ENCODE measurements at places on chromosomes 5 and 9. TPM values are rescaled to one million over a fixed set of nuclear protein-coding genes. Genes with fewer than 3 reads are reported as not detected.

DNA sequence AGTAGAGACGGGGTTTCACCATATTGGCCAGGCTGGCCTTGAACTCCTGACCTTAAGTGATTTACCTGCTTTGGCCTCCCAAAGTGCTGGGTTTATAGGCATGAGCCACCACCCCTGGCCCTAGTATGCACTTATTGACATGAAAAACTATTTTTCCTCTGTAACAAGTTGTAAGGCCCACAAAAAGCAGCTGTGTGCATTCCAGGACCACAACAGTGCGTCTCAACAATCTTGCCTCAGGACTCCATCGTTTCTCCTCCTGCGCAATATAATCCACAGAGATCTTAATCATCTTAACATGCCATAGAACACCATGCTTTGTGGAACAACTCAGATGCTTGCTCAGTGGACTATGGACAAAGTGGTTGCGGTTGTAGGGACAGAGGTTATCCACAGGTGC is 10.2 kb downstream of the OR2V1 start:
- no peak for DNase-seq
- no peak overlapping the region for H3K27ac ChIP-seq
- H3K36me3 ChIP-seq = no peaks in the 10 kb centered on the region
- peaks cover 10% of the 10 kb centered on the region for H3K4me1 ChIP-seq
- no peaks in the 10 kb centered on the region for H3K27me3 ChIP-seq

The PCDHAC2 gene
- total RNA-seq = 3.2 TPM

The SLCO6A1 gene
- total RNA-seq = 0.69 TPM

DNA sequence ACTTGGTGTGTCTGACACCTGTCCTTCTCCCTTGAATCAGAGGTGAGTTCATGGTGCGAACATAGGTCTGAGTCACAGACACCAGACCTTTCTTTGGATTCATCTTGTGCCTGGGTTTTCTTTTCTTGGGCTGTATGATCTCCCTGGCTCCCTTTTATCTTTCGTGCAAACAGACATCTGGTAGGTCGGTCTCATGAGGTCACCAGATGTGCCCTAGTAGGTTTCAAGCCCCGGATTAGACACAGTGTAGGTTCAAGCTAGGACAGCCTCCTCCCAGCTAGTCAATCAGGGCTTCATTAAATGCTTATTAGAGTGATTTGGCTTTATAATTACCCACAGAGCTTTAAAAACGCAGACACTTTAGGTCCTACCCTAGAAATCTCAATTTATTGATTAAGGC is 106.0 kb upstream of the MYO10 start:
- no peaks in the 10 kb centered on the region for H3K36me3 ChIP-seq
- no peaks in the 10 kb centered on the region for H3K27me3 ChIP-seq
- H3K27ac ChIP-seq = no peak overlapping the region
- no peak overlapping the region for H3K4me3 ChIP-seq

- no peak for DNase-seq
- H3K36me3 ChIP-seq = no peaks in the 10 kb centered on the region
- peaks cover 3% of the 10 kb centered on the region for H3K27me3 ChIP-seq
- no peaks in the 10 kb centered on the region for H3K4me1 ChIP-seq
- H3K27ac ChIP-seq = no peak overlapping the region
These were observed 462.7 kb downstream of the EBF1 start for GRCh38 chr5:158637039-158637438.

DNA sequence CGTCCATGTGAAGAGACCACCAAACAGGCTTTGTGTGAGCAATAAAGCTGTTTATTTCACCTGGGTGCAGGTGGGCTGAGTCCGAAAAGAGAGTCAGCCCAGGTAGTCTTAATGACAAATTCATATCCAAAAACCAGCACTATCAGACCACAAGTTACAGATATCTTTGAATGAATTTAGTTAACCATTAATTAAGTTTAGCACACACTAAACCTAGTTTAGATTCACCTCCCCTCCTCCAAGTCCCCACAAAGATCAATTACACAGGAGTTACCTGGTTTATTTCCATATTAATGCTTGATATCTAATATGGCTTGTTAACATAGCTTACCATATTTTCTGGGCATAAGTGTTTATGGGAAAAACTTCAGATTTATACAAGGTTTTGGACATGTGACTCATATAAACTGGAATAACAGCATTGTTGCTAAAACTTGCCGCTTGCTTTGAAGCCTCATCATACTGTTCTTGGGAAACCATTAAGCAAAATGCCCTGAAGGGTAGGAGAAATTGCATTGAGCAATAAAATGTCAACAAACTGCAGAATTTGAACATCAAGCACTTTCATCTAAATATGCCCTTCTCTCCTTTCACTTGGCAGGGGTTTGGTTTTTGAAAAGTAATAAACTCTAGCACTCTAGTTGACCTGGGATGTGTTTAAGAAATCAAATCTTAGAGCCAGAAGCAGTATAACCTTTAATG is 166.9 kb downstream of the SNCAIP start:
- no peaks in the 10 kb centered on the region for H3K27me3 ChIP-seq
- no peak overlapping the region for H3K4me3 ChIP-seq
- peak overlapping the region; percentile 35 for H3K27ac ChIP-seq
- DNase-seq = peak; percentile 10
- peaks cover 20% of the 10 kb centered on the region for H3K4me1 ChIP-seq

The CYLC2 gene
- total RNA-seq = not detected

DNA sequence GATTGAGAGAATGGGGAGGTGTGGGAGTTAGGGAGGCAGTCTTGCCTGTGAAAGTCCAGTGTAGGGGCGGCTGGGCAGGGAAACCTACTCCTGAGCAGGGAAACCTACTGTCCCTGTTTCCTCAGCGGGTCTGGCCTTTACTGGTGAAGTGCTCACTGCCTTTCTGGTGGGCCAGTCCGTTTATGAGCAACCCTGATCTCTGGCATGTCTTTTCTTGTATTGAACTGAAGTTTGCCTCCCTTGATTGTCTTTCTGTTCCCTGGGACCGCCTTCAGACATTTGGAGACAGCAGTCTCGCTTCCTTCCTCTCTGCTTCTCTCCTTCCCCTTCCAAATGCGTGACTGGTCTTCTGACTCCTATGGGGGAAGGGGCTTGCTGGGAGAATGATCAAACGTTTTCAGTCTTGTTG is 2.9 kb downstream of the SNX18 start:
- 0 out of 2 replicates have a peak, but pooled peaks cover 2% of the 10 kb centered on the region for H3K4me1 ChIP-seq
- H3K36me3 ChIP-seq = 0 out of 2 replicates have a peak, but pooled peaks cover 10% of the 10 kb centered on the region
- H3K27me3 ChIP-seq = no peaks in the 10 kb centered on the region
- DNase-seq = no peak
- no peak overlapping the region for H3K4me3 ChIP-seq

- H3K27ac ChIP-seq = no peak overlapping the region
- H3K4me3 ChIP-seq = no peak overlapping the region
- no peaks in the 10 kb centered on the region for H3K27me3 ChIP-seq
- H3K4me1 ChIP-seq = no peaks in the 10 kb centered on the region
- H3K36me3 ChIP-seq = no peaks in the 10 kb centered on the region
These were observed 237.0 kb downstream of the PAPPA start for GRCh38 chr9:116390303-116391228.

The GSN gene
- total RNA-seq = 71.3 TPM

DNA sequence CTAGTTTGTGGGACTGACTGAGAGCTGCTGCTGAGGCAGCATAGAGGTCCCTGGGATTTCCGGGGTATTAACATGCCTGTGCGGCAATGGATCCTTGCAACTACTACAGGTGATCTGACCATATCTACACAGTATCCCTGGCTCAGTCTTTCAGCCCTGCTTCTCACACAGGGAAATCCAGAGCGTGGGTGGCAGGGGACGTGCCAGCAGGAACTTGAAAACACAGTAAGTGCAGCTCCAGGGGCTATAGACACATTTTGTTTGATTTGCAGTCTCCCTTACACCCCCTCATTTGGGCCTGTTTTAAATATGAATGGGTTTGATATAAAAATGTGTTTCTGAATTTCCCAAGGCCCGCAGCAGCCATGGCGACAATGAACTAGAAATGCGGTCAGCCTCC is 209.5 kb downstream of the DCP2 start:
- H3K36me3 ChIP-seq = no peaks in the 10 kb centered on the region
- no peak overlapping the region for H3K27ac ChIP-seq
- H3K4me1 ChIP-seq = peaks cover 15% of the 10 kb centered on the region
- H3K27me3 ChIP-seq = no peaks in the 10 kb centered on the region
- no peak for DNase-seq
- H3K4me3 ChIP-seq = no peak overlapping the region

DNA sequence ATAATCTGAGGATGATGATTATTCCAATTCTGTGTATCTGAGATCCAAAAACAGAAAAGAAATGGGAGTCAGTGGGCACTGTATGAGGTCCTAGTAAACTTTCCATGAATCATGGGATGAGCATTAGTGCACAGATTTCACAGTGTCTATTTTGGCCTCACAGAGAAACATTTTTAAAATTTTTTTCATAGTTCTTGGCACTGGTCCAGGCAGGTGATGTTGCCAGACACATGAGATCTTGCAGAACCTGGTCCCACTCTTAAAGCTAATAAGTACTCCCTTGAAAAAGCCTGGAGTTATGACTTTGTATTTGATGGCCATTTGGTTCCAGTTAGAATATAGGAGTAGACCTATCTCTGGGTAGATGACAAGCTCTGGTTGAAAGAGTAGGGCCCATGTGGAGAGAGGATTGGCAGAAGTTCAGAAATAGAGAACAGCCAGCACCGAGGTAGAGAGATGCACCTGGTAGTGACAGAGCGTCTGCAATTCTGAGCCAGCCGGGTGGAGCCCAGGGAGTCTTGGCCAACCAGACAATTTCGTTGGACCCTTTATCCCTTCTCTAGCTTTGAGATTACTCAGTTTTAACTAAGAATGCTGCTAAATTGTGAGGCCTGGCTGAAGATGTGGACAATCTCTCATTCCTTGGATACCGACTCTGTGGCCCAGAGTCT is 6.3 kb upstream of the TNFSF15 start:
- no peaks in the 10 kb centered on the region for H3K36me3 ChIP-seq
- peaks cover 3% of the 10 kb centered on the region for H3K27me3 ChIP-seq
- no peaks in the 10 kb centered on the region for H3K4me1 ChIP-seq
- H3K27ac ChIP-seq = no peak overlapping the region
- no peak overlapping the region for H3K4me3 ChIP-seq
- DNase-seq = no peak

DNA sequence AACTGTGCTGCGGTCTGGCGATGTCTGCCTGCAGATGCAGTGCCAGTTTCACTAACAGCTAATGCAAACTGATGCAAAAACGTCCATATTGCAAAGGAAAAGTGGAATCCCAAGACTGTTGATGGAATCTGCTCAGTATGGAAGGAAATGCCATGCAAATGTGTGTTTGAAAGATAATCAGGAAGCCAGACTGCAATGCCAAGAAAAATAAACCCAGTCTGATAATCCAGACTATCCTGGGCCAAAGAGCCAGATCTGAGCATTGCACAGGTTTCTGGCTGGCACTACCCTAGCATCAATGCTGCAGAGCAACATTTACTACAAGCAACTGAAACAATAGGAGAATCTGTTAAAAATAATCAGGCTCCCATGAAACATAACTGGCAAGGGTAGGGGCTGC is 130.3 kb downstream of the FSTL4 start:
- H3K4me3 ChIP-seq = no peak overlapping the region
- no peak overlapping the region for H3K27ac ChIP-seq
- peaks cover 31% of the 10 kb centered on the region for H3K27me3 ChIP-seq
- no peaks in the 10 kb centered on the region for H3K36me3 ChIP-seq

GRCh38 chr5:100898504-100899346 is 4.4 kb downstream of the ST8SIA4 start:
- H3K27ac ChIP-seq = no peak overlapping the region
- no peaks in the 10 kb centered on the region for H3K4me1 ChIP-seq
- H3K4me3 ChIP-seq = no peak overlapping the region
- H3K27me3 ChIP-seq = no peaks in the 10 kb centered on the region
- no peaks in the 10 kb centered on the region for H3K36me3 ChIP-seq
- no peak for DNase-seq

- no peak overlapping the region for H3K4me3 ChIP-seq
- no peaks in the 10 kb centered on the region for H3K4me1 ChIP-seq
- H3K27ac ChIP-seq = no peak overlapping the region
- no peaks in the 10 kb centered on the region for H3K36me3 ChIP-seq
- DNase-seq = no peak
These were observed 113.0 kb upstream of the GPR151 start for GRCh38 chr5:146628950-146629349.

- H3K27me3 ChIP-seq = no peaks in the 10 kb centered on the region
- no peak overlapping the region for H3K4me3 ChIP-seq
- DNase-seq = peak; percentile 67
- H3K27ac ChIP-seq = peak overlapping the region; percentile 41
These were observed 51.4 kb downstream of the PFDN1 start for GRCh38 chr5:140251527-140251973.

The SLC6A18 gene
- total RNA-seq = not detected

The MLANA gene
- total RNA-seq = not detected

DNA sequence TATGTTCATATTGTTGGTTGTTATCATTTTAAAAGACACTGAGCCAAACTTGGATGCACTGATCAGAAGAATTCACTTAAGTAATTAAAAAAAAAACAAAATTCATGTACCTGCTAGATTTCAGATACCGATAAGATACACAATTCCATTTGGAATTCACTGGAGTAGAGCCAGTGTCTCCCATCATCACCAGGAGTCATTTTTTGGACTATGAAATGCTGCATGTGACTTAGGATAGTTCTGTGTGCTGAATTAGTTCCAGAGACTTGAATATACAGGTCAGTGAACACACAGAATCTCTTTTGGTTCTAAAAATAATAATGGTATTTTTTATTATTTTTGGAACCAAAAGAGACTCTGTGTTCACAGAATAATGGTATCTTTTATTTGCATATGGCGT is 482.6 kb upstream of the PIK3R1 start:
- H3K36me3 ChIP-seq = no peaks in the 10 kb centered on the region
- H3K4me3 ChIP-seq = no peak overlapping the region
- H3K4me1 ChIP-seq = no peaks in the 10 kb centered on the region
- H3K27ac ChIP-seq = no peak overlapping the region
- DNase-seq = no peak

- no peaks in the 10 kb centered on the region for H3K27me3 ChIP-seq
- no peaks in the 10 kb centered on the region for H3K36me3 ChIP-seq
- H3K4me1 ChIP-seq = no peaks in the 10 kb centered on the region
- no peak overlapping the region for H3K4me3 ChIP-seq
- H3K27ac ChIP-seq = no peak overlapping the region
These were observed 37.3 kb downstream of the PROP1 start for GRCh38 chr5:177958696-177959095.

DNA sequence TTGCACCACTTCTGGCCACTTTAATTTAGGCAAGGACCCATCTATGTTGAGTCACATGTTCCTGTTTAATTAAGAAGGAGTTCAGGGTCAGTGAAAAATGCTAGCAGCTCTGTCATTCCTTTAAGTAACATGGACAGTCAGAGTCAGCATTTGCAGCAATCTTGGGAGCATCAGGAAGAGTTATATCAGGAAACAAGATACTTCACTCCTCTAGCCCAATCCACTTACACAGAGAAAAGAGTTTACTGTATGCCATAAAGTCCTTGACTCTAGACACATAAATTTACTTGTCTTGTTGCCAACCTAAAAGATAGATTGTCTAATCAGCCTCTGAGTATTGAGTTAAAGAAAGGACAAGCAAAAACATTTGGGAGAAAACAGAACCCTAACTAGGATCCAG is 266.7 kb downstream of the PJA2 start:
- DNase-seq = no peak
- H3K27ac ChIP-seq = no peak overlapping the region
- no peaks in the 10 kb centered on the region for H3K4me1 ChIP-seq
- no peaks in the 10 kb centered on the region for H3K36me3 ChIP-seq

- no peak overlapping the region for H3K4me3 ChIP-seq
- no peaks in the 10 kb centered on the region for H3K4me1 ChIP-seq
- no peaks in the 10 kb centered on the region for H3K36me3 ChIP-seq
- DNase-seq = no peak
- H3K27ac ChIP-seq = no peak overlapping the region
These were observed 23.1 kb downstream of the PAX5 start for GRCh38 chr9:37010976-37011375.

The ROR2 gene
- 15.7 TPM for total RNA-seq

All from HCT116 (cell line).